NCI-H1092 treated with DMSO at 0.1 percent for 48 hours (cell line): ENCODE measurements at places on chromosomes 5 and 9.

GRCh38 chr5:74517700-74518099 lies 122.8 kb downstream of the ENC1 start:
- DNase-seq, result no peak

DNA sequence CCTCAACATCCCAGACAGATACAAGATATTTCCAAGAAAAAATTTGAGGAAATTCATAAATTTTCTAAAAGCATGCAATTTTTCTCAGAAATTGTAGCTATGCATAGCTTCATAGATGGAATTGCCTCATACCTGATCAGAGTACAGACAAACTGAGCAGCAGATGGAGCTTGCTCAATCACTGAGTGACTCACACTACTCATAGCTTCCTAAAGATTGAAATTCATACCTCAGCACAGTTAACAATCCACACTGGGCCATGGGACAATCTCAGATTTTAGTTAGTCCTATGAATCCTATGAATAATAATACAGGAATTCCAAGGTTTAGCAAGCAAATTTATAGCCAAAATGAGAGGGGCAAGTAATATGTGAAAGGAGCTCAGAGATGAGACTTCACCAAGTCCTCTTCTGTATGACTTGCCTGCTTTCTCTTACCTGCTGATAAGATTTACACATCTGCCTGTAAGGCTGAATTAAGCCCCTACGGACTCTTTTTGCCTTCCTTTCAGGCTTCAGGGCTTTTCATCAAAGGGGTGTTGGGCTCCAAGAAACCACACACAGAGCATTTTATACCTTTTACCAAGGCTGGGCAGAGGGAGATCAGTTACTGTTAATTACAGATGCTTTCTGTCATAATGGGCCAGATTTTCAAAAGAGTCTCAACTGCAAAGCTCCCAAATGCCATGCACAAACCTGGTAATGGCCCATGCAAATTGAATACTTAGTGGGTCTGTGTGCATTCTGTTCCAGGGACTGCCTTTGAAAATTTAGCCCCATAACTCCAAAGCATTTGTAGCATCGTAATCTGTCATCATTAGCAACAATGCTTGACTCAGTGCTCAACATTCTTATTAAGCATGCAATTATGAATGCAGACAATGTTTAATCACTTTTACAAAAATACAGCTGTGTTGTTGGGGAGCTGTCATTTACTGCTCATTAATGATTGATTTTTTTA lies 439.3 kb downstream of the DTWD2 start:
- DNase-seq, result no peak

DNA sequence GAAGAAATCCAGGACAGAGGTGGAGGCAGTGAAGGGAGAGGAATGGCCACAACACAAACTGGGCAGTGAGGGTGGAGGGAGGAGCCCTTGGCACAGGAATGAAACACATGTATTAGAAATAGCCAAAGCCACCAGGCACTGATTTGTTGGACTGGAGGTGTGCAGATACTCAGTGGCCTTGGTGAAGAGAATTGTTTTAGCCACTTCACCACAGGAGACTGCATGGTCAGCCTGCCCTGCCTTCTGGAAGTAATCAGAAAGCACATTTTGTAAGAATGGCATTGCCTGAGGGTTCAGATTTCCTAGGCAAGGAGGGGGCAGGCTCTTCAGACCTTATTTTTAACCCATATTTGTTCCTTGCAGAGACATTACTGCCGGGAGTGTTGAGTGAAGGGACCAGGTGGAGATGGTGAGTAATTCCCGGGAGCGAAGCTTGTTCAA lies 2.2 kb downstream of the SGCD start:
- no peak for DNase-seq

DNA sequence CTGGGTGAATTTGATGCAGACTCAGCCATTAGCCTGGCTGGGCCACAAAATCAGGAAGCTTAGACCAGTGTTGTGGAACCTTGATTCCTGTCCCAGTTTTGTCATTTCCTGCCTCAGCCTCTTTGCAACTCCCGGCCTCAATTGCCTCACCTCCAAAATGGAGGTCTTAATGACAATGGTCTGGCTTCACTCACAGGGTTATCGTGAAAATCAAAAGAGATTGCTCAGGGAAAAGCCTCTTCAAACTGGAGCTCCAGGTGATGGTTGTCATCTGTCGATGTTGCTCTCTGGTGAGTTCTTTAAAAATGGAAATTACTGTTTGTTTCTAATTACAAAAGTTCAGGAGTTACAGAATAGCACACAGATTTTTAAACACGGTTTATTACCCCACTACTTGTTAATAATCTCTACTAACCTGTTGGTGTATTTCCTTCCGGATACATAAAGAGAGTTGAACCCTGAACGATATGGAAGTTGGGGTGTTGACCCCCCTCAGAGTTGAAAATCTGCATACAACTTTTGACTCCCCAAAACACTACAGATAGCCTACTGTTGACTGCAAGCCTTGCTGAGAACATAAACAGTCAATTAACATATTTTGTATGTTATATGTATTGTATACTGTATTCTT lies 109.9 kb upstream of the CPEB4 start:
- no peak for DNase-seq

DNA sequence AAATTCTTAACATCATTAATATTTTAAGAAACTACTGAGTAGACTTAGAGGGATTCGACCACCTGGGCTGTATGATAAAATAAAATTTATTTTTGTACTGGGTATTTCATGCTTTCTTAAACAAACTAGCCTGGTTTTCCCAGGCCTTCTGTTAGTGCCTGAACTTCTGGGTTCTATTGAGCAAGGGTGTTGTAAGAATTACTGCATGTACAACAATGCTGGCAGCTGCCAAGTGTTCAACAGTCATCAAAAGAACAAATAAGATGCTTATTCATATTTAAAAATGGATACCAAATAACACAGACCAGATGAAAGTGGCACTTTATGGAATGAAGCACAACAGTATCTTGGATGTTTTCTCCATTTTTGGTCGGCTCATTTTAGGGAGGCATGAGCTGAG lies 123.2 kb upstream of the FBXL7 start:
- DNase-seq, result no peak

DNA sequence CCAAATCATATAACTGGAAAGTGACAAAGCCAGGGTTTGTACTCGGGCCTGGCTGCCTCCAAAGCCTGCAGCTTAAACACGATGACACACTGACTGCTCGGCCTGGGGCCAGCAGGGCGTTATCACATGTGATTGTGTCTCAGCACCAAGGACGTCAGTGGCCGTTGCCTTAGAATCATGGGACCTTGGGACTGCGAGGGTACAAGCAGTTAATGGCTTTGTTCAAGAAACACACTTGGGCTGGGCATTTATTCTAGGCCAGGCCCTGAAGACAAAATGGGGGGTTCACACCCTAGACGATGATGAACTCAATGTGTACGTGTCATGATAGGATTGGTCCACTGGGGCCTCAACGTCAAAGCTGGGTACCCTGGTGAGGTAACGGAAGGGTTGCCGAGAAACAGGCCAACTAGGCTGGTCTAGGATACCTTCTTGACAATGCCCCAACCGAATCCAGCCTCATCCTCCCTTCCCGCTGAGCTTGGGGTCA lies 13.0 kb downstream of the SH3PXD2B start:
- DNase-seq, result no peak

- no peak for DNase-seq
Observed at GRCh38 chr9:20623748-20624124, 1.4 kb upstream of the MLLT3 start.

- DNase-seq, result no peak
Observed at GRCh38 chr5:176379881-176380280, 8.5 kb downstream of the NOP16 start.

DNA sequence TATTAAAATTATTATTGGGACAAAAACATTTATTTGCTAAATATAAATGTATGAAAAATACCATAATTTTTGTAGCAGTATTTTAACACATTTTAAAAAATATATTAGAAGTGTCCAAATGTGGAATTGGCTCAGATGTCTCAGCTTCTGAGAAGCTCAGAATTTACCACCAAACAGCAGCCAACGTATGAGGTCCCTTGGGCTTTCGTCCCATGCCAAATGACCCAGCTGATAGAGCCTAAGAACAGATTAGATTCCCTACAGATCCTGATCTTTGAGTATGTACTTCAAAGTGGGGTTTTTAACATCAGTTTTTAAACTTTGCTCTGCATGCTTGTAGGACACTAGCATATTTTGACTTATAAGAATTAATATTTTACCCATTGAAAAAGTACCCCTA lies 77.3 kb upstream of the RPS23 start:
- no peak for DNase-seq

- no peak for DNase-seq
Observed at GRCh38 chr5:31421806-31422586, 109.9 kb downstream of the DROSHA start.

GRCh38 chr9:137070906-137071275 lies 534 bp upstream of the SAPCD2 start:
- DNase-seq, result peak; percentile 75
